ENCODE measurements at places on chromosomes 6 and 20.

DNA sequence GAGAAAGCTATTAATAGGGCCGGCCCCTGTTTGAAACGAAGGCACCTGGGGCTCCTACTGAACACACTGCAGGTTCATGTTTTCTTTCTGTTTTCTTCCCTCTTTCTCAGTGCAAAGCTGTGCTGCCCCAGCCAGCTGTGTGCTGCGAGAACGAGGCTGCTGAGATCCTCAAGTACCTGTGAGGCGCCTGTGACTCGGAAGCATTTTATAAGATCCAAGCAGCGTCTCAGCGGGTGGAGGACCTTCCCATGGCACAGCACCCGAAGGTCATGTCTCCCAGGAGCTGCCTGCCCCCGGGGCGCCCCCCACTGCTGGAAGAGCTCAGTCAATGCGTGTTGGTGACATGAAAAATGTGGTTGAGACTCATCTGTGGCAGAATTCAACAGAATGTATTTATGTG lies 66.3 kb downstream of the SMOC2 start:
- no peak for DNase-seq

GRCh38 chr6:37799263-37799644 lies 20.3 kb upstream of the ZFAND3 start:
- DNase-seq = no peak

DNA sequence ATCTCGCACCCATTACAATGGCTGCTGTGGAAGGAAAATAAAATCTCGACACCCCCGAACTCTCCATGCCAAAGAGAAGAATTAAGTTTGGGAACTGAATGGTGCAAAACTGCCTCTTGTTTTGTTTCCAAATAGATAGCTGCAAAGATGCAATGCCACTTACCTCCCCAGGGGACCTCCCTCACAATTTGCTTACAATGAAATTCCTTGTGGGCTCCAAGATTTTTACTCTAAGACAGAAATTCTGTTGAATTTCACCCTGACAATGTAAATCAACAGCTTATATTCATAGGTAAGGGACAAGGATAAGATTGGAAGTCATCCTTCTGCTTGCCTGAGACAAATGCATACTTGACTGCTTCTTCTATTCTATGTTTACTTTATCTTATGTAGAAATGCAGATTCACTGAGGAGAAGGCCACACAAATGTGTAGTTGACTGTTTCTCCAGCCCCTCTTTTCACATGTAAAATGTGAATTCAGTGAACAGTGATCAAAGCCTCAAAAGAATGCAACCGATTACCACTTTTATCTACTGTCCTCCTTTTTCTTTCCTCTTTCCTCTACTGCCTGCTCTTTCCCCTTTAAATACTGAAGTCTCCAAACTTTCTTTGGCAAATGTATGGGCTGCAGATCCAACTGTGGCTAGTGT lies 36.6 kb downstream of the ADGRF4 start:
- no peak for DNase-seq

DNA sequence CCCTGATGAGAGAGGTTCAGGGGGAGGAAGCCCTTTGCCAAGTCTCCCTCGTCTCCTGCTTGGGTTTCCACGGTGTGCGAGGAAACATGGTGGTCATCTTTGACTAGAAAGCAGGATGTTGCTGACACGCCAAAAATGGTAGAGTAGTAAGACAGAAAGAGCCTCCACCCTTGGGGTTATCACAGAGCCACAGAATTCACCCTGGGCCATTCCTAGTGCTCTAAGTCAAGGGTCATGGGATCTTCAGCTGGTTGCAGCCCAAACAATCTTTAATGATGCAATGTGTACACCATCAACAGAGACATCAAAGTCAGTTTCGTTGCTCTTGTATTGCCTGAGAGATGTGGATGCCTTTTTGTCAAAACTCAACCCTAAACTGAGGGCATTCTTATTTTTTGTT lies 201.9 kb downstream of the LY86 start:
- DNase-seq = no peak

GRCh38 chr6:13803581-13803980 lies 10.8 kb downstream of the MCUR1 start:
- DNase-seq = no peak

DNA sequence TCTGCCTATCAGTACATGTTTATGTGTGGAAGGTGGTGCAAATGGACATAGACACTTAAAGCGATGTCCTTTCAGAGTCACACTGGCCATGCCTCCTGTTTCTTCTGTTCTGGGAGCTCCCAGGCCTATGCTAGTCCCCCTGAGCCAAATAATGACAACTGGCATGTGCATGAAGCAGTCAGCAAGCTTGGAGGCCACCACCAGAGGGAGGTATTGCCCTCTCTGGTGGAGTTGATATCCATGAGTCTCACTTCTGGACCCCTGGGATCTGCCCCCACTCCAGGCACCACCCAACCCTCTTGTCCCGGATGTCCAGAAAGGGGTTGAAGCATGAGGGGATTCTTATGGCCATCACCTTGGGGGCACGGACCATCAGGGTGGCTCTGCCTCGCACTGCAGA lies 172.2 kb downstream of the AIG1 start:
- DNase-seq = no peak

DNA sequence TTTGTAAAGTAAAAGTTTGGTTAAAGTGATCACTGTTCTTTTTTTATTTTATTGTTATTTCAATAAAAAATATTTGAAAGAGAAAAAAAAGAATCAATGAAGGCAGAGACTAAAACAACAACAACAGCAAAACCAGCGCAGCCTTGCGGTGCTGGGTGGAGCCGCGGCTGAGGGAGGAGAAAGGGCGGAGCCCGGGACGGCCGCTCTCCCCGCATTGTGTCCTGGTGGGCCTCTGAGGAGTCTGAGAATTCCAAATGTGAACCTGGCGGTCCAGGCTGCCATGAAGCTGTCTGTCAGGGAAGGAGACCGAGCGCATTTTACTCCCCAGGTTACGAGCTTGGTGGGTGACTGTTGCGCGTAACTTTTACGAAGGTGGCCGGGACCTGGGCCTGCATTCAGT lies 43.2 kb downstream of the TMEM242 start:
- DNase-seq = no peak

DNA sequence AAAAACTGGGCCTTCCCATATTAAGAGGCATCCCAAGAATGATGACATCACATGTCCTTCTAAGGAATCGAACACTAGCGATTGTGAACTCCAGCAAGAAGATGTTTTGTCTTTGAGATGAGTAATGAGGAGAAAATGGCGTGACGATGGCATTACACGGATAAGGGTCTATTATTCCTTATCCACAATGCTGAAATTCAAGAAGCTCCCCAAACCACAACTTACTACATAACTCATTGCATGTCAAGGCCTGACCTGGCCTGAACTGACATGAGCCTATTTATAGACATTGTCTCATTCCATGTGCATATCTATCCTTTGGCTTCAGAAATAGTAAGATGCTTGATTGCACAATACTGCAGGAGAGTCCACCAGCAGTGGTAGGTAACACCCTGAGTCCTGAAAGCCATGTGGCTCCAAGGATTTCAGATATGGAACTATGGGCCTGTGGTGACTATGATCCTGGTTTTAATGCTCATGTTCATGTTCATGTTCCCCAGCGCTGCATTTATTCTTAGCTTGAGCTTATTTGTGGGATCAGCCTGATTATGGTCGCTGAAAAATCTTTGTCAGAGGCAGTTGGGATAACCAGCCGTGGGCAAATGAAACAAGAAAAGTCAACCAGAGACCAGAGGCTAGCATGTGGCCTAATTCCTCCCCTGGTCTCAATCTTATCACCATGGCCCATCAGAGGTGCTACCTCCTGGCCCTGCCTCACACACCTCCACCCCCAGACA lies 183.2 kb upstream of the JARID2 start:
- DNase-seq = no peak

- no peak for DNase-seq
These were observed 26.4 kb upstream of the FAM83C start for GRCh38 chr20:35318502-35319157.

DNA sequence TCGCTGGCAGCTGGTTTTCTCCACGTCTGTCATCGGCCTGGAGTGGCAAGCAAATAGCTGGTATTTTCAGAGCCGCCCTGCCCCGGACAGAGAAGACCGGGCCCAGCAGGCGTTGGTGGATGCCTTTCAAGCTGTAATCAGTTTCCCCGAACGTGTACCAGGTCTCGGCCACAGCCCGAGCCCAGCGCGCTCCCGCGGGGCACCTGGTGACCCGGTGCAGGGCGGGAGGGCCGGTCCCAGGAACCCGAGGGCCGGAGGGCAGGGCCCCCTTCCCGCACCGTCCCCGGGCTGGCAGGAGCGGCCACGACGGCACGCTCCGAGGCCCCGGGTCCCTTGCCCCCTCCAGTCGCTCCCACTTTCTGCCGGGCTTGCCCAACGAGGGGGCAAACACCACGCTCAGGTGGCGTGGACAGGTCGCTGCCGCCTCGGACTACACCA lies 348 bp upstream of the PYGB start:
- DNase-seq = no peak

- DNase-seq = no peak
These were observed 7.1 kb downstream of the AMD1 start for GRCh38 chr6:110881546-110882273.

DNA sequence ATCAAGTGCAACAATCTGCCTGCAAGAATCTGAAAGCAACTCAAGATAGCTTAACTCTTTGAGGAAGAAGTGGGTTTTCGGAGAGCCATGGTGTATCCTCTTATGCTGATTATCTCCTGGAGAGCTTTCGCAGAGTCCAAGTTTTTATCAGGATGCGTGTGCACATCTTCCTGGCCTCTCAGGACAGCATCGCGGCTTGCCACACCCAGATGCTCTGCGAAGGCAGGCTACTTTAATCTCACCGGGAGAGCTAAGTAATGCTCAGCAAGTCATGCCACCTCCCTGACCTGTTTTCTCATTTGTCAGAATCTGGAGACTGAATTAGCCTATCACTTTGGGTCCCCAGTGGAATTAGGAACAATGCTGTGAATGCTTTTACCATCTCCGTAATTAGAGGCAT lies 52.9 kb downstream of the TTI1 start:
- no peak for DNase-seq

GRCh38 chr6:7153789-7154188 lies 46.0 kb downstream of the RREB1 start:
- DNase-seq = no peak
